ENCODE measurements at places on chromosomes 4 and X. TPM values are rescaled to one million over a fixed set of nuclear protein-coding genes. Genes with fewer than 3 reads are reported as not detected.

DNA sequence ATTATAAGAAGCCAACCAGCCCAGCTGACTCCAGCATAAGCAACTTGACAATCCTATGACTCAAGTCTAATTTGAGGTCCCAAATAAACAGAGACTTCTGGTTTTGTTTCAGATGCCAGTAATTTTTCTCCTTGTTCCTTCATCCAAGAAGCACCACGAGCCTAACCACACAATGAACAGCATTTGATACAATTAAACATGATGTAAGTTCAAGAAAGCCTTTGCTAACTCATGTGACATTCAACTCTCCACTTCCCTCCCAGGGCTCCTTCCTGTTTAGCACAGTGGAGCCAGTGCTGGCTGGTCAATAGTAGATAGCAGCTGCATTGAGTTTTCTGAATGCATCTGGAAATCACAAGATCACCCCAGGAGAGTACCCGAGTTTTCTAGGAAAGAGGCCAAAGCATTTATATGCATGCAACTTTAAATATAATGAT is 206.3 kb downstream of the ARHGAP24 start:
- peak; percentile 53 for DNase-seq

GRCh38 chr4:118716304-118716703 is 31.1 kb downstream of the METTL14 start:
- DNase-seq: no peak

DNA sequence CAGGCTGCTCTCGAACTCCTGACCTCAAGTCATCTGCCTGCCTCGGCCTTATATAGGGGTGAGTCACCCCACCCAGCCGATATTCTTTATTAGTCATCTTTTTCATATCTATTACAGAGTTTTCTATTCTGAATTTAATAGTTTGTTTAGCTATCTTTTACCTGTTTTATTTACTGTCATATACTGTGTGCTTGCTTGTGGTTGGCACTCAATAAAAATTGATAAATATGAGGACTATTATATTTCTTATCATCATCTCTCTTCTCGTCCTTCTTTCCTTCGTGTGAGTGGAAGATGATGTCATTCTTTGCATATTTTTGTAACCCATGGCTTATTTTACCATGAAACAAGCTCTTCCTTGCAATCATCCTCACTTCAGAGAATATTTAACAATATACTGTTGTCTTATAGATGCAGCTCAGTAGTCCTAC is 265.5 kb downstream of the ARHGAP24 start:
- DNase-seq: no peak

DNA sequence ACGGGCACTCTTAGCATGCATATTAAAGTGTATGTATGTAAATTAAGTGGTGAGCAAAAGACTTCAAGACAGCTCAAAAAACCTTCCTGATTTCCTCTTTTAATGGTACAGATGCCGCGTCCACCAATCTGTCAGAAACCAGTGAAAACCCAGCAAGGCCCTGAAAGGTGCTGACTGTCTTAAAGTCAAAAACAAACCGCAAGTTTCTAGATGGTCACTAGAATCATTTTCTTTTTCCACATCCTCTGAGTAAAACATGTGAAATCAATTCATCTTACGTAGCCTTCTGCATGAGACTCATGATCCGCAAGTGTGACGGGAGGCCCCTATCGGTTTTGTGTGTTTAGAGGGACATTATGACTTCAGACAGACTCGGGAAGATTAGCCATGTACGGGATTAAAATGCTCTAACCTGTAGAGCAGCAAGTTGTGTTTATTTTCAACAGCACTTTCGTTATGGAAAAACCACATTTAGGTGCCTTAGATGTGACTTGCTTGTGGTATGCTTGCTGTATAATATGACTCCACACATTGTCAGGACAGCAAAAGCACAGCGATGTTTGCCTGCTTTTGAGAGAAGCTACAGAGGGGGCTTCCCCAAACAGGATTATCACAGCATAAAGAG is 88.2 kb upstream of the STS start:
- DNase-seq: no peak

- DNase-seq: no peak
Measured at GRCh38 chr4:182126096-182126495, 117.1 kb upstream of the TENM3 start.

S100P gene
- total RNA-seq: not detected

INTU gene
- 4.8 TPM for total RNA-seq
